ENCODE measurements at places on chromosomes 4 and X.

DNA sequence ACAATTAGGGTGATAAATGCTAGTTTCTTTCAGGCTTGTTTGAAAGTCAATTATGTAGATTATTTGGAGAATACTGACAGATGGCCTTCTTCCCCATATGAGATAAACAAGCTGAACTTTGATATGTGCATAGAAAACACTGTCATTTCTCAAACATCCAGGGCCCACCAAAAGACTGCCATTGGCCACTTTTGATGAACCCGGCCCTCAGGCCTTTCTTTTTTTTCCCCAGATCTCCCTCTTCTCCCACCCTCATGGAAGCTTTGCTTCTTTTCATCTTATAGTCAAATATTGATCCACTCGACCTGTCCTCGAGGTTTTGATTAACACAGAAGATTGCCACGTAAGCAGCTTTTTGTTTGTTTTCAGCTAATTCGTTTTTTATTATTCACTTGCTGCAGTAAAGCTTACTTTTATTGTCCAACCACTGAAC lies 377.4 kb downstream of the SMARCA1 start:
- DNase-seq = no peak

- DNase-seq = no peak
These were observed 167.3 kb upstream of the PGRMC2 start for GRCh38 chr4:128454881-128455280.

GRCh38 chr4:92172203-92172602 lies 131.6 kb upstream of the GRID2 start:
- no peak for DNase-seq

GRCh38 chr4:150268444-150268843 lies 190.2 kb downstream of the DCLK2 start:
- no peak for DNase-seq

GRCh38 chrX:148412006-148412405 lies 88.4 kb upstream of the AFF2 start:
- no peak for DNase-seq

- DNase-seq = no peak
These were observed 33.5 kb upstream of the ELF2 start for GRCh38 chr4:139210486-139210885.

DNA sequence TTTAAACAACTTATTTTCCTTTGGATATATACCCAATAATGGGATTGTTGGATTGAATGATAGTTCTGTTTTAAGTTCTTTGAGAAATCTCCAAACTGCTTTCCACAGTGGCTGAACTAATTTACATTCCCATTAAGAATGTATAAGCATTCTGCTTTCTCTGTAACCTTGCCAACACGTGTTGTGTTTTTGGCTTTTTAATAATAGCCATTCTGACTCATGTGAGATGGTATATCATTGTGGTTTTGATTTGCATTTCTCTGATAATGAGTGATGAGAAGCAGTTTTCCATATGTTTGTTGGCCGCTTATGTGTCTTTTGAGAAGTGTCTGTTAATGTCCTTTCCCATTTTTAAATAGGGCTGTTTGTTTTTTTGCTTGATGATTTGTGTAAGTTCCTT lies 155.6 kb upstream of the PITX2 start:
- DNase-seq = no peak

GRCh38 chr4:155526452-155527169 lies 140.0 kb upstream of the GUCY1A1 start:
- DNase-seq = no peak

DNA sequence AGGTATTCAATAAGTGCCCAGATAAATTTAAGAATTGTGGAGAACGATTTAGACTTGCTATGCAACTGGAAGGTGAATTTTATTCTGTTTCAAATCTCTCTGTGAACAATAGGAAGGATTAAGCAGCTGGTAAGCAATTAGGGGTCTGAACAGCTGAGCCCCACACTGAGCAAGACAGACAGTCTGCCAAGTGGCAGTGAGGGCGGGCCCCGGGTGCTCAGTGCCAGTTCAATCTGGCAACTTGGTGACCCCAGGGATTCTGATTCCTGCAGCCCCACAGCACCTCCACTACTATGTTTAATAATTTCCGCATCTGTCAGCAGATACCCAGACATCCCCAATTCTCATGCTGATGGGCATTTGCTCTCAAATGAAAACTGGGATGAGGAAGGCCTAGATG lies 317.3 kb downstream of the PPP1R2C start:
- no peak for DNase-seq

DNA sequence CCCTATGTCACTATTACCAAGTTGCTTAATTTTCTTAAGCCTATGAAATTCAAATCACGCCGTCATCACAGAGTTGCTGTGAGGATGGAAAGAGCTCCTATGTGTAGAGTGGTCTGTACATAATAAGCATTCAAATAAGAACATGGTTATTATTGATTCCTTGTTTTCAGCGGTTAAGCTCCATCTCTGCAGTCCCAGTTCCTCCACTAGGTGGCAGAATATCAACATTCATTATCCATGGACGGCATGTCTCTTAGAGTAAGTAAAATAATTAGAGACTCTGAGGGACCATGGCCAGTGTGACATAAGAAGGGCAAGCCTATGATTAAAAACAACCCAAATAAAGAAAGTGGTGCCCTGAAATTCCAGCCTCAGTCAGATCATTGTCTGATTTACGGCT lies 132.5 kb upstream of the NHS start:
- DNase-seq = no peak

DNA sequence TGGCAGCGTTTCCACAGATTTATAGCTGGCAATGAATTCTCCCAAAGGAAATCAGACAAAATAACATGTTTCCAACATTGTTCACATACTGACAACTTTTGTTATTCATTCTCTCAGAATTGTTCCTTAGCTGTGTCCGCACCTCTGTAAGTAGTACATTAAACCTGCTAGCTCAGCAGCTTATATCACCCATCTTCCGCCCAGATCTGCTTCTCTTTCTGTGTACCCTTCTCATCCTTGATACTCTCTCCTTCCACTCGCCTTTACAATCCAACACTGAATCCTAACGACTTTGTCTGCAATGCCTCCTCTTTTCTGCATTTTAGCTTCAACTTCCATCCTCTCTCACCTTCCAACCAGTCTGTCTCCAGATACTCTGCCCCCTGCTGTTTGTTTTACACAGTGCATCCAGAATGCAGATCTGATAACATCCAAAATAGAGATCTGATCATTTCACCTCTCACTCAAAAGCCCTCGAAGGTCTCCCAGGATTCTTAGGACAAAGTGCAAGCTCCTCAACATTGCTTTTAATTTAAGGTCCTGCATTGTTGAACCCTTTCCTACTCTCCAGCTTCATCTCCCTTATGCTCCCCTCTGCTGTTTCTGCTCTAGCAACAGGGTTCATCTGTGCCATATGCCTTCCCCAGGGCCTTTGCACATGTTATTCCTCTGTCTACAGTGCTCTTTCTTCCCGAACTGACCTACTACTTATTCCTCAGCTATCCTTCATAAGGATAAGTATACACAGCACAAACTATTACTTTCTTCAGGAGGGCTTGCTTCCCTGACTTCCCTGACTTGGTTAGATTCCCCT lies 67.3 kb upstream of the VBP1 start:
- no peak for DNase-seq

GRCh38 chr4:24910499-24910898 lies 2.3 kb downstream of the CCDC149 start:
- no peak for DNase-seq

- DNase-seq = no peak
These were observed 151.4 kb upstream of the USP9X start for GRCh38 chrX:40933706-40934425.

- DNase-seq = no peak
These were observed 209.9 kb downstream of the PARM1 start for GRCh38 chr4:75142850-75143249.

DNA sequence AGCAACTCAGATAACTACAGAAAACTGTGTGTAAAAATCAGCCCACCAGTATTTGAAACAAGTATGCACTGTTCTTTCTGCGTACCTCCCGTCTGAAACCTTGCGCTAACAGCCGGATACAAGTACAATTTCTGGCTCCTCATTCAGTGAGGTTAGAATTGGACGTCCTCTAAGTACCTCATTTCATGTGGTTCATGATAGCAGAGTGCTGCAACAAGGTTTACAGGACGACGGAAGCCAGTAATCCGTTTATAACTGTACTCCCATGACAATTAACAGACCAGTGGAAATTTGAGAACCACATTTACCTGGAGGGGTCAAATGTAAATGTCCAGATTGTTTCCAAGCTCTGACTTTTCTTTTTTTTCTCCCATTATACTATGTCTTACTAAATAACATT lies 52.9 kb upstream of the TENM3 start:
- DNase-seq = no peak

DNA sequence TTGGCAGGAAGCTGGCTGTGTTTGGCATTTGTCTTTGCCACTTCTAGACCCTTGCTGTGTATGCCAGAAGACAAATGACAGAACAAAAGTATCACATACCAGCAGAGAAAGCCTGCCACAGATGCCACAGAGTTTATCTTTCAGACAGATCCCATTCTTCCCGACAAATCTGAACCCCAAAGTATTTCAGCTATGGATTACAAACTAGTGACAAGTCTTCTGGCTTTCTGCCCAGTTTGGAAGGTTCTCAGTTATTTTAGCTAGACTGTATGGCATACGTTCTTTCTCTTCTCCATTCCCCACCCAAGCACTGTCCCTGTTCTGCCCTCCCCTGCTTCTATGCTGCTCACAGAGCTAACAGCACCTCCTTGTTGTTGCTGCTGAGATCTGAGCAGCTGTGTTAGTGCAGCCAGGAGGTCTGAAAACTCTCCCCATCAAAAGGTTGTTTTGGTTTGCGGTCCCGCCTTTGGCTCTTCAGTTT lies 236.7 kb downstream of the FRAS1 start:
- DNase-seq = no peak

GRCh38 chr4:94523033-94523580 lies 71.4 kb downstream of the PDLIM5 start:
- no peak for DNase-seq

GRCh38 chrX:51608126-51608525 lies 10.6 kb downstream of the CENPVL3 start:
- DNase-seq = no peak

GRCh38 chr4:10461850-10462400 lies 4.7 kb upstream of the ZNF518B start:
- no peak for DNase-seq

GRCh38 chr4:186885289-186885688 lies 161.6 kb upstream of the FAT1 start:
- no peak for DNase-seq

- no peak for DNase-seq
These were observed 40.3 kb downstream of the SLC4A4 start for GRCh38 chr4:71379126-71379525.

DNA sequence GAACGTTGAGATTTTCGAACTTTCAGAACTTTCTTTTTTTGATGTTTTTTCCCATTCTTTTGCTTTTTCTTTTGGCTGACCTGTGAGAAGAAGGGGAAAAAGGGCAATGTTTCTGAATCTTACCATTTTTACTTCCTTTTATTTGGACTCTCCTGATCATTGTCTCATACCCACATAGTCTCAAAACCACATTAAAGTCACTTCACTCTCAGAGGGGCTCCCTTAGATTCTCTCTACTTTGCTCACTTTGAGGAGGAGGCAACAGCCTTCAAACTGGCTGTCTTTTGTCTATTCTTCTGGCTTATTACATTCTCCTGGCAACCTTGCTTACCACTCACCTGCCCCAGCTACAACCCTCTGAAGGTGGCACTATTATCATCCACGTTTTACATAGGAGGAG lies 3.7 kb downstream of the CXCL9 start:
- DNase-seq = no peak

DNA sequence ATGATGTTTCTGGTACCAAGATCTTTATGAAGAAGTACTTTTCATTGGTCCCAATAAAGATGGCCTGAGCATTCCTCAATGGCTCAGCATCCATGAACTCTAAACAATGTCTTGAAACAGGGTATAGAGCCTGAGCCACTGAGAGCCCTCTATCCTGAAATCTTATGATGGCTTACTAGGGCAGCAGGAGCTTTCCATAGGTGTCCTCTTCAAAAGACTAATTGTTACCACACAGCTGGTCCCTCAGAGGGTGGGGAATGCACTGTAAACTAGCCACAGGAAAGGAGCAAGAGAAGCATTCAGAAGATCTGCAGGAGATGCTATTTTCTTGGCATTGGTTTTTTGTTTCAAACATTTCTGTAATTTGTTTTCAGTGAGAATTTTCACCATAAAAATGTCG lies 5.6 kb upstream of the BANK1 start:
- no peak for DNase-seq

DNA sequence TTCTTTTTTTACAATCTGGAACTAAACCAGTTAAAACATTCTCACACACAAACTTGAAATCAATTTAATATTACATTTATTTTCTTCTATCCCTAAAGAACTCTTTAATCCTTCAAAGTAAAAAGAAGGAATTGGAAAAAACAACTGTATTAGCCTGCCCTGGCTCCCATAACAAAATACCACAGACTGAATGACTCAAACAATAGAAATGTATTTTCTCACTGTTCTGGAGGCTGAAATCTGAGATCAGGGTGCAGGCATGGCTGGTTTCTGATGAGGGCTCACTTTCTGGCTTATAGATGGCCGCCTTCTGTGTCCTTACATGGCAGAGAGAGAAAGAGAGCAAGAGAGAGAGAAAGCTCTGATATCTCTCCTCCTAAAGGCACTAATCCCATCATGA lies 149.4 kb downstream of the PDGFRA start:
- DNase-seq = no peak

DNA sequence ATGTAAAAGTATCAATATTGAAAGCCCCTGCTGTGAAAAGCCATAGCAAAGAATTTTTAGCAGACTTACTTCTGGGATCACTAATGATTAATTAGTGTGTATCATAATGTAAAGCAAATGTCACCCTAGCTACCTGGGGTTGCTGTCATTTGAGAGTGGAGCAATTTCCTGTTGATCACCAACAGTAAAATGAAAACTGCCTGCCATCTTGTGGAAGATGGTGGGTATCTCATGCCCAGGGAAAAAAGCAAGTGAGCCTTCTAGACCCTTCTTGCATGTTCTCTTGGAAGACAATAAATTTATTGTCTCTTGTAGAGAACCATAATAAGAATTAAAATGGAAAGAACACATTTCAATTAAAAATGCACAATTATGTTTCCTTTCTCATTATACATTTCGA lies 360.2 kb downstream of the ZIC3 start:
- no peak for DNase-seq

DNA sequence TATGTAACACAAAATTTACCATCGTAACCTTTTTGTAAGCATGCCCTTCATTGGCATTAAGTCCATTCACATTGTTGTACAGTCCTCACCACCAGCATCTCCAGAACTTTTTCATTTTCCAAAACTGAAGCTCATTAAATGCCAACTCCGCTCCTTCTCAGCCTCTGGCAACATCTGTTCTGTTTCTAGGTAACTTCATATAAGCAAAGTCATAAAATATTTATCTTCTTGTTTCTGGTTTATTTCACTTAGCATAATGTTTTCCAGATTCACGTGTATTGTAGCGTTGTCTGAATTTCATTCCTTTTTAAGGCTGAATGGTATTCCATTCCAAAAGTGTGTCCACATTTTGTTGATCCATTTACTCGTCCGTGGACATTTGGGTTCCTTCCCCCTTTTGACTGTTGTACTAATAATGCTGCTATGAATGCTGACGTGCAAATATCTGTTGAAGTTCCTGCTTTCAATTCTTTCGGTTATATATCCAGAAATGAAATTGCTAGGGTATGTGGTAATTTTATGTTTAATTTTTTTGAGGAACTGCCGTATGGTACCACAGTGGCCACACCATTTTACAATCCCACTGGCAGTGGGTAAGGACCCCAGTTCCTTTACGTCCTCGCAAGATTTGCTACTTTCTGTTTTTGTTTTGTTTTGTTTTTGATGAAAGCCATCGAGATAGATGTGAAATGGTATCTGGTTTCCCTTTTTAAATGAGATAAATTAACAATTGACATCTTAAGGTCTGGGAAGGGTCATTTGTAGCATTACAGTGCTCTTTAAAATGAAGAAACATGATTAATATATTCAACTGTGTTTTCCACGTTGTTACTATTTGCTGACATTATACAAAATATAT lies 63.4 kb downstream of the PTTG2 start:
- no peak for DNase-seq

Data from stimulated activated CD4-positive, alpha-beta T cell treated with anti-CD3 and anti-CD28 coated beads, Interleukin-15, amount 100 ng/mL, for 1 hour (primary cell).